Fibroblast of skin of scalp (primary cell): ENCODE measurements at places on chromosomes 1 and 21.

GRCh38 chr1:193402977-193403376 lies 216.6 kb upstream of the B3GALT2 start:
- no peak for DNase-seq

GRCh38 chr1:218600968-218601367 lies 255.8 kb downstream of the TGFB2 start:
- no peak for DNase-seq

- DNase-seq, result no peak
Observed at GRCh38 chr21:15870819-15871218, 141.0 kb downstream of the USP25 start.

DNA sequence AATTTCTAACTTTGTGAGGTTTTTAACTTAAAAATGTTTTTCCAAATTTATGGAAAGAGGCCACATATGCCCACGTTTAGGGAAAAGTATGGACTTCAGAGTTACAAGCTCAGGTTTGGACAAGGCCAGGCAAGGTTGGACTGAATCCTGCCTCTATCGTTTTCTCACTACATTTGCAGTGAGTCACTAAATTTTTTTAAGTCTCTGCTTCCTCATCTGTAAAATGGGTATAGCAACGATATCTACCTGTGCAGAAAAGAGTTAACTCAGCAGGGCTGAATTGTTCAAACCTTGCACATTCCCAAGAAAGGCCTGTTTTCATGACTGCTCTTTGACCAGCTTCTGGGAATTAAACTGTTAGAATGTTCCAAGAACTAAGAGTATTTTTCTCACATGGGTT lies 159.1 kb downstream of the LTN1 start:
- DNase-seq, result no peak

DNA sequence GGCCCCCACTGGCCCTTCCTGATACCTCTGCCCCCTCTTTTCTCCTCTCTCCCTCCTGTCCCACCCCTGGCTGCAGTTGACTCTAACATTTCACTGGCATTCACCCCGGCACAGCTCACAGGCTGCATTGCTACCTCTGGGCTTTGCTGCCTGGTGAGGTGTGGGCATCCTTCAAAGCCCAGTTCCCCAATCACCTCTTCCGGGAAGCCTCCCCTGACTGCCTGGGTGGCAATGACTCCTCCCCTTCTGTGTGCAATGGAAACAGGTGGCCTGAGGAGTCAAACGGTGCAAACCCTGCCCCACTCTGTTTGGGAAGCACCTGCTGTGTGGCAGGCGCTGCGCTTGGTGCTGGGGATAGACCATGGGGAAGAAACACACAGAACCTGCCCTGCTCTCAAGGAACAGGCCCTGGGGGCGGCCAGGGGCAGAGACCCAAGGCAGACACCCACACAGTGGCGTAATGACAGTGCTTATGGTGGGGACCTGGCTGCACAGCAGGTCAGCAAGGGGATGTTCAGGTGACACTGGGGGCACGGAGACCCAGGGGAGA lies 39.3 kb upstream of the POFUT2 start:
- no peak for DNase-seq

GRCh38 chr1:206897175-206897574 lies at the start of gene IL24:
Gene IL24, plus strand, starts transcription at chr1:206897443. Its CDS starts 390 bp downstream, at chr1:206897833.
- no peak for DNase-seq

- DNase-seq, result peak; percentile 81
Observed at GRCh38 chr1:228860911-228861831, 125.9 kb downstream of the RHOU start.
